ENCODE measurements at places on chromosomes 5 and 9.

DNA sequence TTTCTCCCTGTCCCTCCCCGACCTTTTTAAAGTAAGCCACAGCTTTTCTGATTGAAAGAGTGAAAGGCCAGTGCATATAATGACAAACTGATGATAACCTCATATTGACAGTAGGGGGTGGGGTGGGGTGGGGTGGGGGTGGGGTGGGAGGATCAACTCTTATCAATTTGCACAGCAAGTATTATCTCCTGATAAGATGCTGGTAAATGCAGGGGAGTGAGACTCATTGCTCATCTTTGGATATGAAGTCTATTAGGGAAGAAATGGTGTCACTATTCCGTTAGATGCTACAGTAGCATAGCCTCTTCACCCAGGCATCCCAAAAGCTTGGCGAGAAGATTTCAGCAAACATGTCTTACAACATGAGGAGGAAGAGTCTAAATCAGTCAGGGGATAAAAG, 38.9 kb upstream of the HMGCS1 start:
- H3K27me3 ChIP-seq, result no peaks in the 10 kb centered on the region
- no peaks in the 10 kb centered on the region for H3K36me3 ChIP-seq
- H3K4me3 ChIP-seq, result no peak overlapping the region
- DNase-seq, result no peak
- peaks cover 7% of the 10 kb centered on the region for H3K4me1 ChIP-seq
- no peak overlapping the region for H3K27ac ChIP-seq

DNA sequence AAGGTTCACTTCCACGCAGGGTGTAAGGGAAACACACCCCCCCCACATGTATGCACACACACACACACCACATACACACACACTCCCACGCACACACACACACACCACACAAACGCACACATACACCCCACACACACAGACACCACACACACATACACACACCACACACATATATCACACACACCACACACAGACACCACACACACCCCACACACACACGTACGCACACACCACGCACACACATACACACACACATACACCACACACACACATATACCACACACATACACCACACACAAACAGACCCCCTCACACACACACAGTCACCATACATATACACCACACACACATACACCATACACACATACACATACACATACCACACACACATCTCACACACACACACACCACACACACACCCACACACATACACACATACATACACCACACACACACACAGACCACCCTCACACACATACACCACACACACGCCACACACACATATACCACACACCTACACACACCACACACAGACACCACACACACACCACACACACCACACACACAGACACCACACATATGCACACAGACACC, 44.3 kb upstream of the NEURL1B start:
- no peak overlapping the region for H3K4me3 ChIP-seq
- H3K27ac ChIP-seq, result no peak overlapping the region
- DNase-seq, result no peak
- H3K4me1 ChIP-seq, result no peaks in the 10 kb centered on the region
- peaks cover 61% of the 10 kb centered on the region for H3K27me3 ChIP-seq
- H3K36me3 ChIP-seq, result no peaks in the 10 kb centered on the region

DNA sequence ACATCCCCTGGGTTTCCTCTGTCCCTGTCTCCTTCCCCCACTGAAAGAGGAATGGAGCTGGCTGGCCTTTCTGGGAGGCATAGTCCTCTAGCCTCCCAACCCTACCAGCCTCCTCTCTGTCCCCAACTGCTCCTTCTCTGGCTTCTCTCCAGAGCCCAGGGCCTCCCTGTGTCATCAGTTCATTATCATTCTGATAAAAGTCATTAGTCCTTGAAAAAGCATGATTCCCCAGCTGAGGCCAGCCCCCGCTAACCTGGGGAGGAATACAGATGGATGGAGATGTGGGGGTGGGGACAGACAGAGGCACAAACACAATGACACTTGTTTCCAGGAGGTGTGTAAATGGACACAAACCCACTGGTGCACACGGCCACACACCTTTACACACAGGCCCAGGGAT, 73.6 kb upstream of the HSPA9 start:
- no peak overlapping the region for H3K27ac ChIP-seq
- no peaks in the 10 kb centered on the region for H3K36me3 ChIP-seq
- DNase-seq, result no peak
- no peak overlapping the region for H3K4me3 ChIP-seq
- H3K4me1 ChIP-seq, result peaks cover 5% of the 10 kb centered on the region
- peaks cover 27% of the 10 kb centered on the region for H3K27me3 ChIP-seq

GRCh38 chr5:83179966-83180365, 102.6 kb downstream of the XRCC4 start:
- no peak overlapping the region for H3K4me3 ChIP-seq
- H3K27ac ChIP-seq, result no peak overlapping the region
- DNase-seq, result no peak
- H3K36me3 ChIP-seq, result no peaks in the 10 kb centered on the region

DNA sequence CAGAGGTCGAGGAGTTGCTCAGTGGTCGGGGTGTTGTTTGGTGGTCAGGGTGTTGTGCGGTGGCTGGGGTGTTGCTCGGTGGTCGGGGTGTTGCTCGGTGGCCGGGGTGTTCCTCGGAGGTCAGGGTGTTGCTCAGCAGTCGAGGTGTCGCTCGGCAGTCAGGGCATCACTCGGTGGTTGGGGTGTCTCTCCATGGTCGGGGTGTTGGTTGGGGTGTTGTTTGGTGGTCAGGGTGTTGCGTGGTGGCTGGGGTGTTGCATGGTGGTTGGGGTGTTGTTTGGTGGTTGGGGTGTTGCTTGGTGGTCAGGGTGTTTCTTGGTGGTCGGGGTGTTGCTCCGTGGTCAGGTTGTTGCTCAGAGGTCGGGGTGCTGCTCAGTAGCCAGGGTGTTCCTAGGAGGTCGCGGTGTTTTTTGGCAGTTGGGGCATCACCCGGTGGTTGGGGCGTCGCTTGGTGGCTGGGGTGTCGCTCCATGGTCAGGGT, 11.0 kb upstream of the GPSM1 start:
- H3K27ac ChIP-seq, result no peak overlapping the region
- peaks cover 4% of the 10 kb centered on the region for H3K36me3 ChIP-seq
- DNase-seq, result no peak
- H3K4me3 ChIP-seq, result no peak overlapping the region

All from Calu3 (cell line).